ENCODE measurements at places on chromosomes 6 and 20.

- no peak for DNase-seq
Observed at GRCh38 chr20:31566658-31567379, 38.3 kb upstream of the ID1 start.

GRCh38 chr6:5108068-5108467 lies 22.9 kb downstream of the PPP1R3G start:
- no peak for DNase-seq

DNA sequence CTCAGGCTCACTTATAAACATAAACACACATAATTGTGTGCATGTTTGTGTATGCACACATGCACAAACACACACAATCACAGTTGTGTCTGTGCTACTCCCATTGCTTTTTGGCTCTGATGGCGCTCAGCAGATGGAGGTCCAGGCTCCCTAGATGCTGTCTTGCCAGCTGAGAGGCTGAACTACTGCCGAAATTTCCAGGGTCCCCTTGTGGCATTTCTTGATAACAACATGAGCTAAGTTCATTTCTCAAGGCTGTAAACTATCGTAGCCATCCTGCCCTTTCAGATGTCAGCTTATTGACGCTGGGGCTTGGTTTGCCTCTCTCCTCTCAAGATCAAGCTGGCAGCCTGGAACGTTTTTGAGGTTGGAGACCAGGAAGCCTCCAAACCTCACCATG lies 313.9 kb upstream of the RNF24 start:
- DNase-seq: no peak

DNA sequence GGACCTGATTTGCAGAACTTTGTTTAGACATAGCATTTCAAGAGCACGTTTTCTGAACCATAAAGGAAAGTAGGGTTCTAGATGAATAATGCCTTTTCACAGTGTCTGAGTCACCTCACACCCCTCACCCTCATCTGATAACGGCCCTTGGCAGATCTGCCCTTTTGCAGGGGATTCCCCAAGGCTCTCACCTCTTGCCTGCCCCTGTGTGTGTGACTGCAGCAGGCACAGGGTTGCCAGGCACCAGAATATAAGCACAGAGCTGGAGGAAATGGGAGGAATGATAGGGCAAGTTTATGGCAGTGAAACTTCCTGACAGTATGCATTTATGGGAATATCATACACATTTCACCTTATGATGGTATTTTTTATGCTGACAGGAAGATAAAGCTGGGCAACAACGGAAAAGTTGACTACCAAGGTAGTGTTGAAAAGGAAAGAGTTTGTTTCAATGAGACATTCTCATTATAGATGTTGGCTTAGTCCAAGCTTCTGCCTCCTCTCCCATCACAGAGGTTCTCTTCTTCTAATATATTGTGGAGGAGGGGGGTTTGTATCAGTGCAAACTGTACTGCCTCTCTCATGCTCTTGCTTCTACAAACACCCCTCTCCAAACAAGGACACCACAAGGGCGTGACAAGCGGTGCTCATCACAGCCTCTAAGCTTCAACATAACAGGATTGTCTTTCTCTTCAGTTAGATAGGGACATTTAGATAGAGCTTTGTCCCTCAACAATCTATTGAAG lies 101.5 kb upstream of the BACH2 start:
- DNase-seq: peak; percentile 86

GRCh38 chr6:88449770-88450169 lies 283.6 kb upstream of the CNR1 start:
- no peak for DNase-seq

- DNase-seq: no peak
Observed at GRCh38 chr6:3013486-3013885, 13.8 kb downstream of the NQO2 start.

- no peak for DNase-seq
Observed at GRCh38 chr6:148545901-148546300, 200.9 kb upstream of the UST start.
